ENCODE measurements at places on chromosomes 11 and 22.

- DNase-seq, result no peak
Measured at GRCh38 chr22:26399289-26399688, 29.8 kb upstream of the ASPHD2 start.

DNA sequence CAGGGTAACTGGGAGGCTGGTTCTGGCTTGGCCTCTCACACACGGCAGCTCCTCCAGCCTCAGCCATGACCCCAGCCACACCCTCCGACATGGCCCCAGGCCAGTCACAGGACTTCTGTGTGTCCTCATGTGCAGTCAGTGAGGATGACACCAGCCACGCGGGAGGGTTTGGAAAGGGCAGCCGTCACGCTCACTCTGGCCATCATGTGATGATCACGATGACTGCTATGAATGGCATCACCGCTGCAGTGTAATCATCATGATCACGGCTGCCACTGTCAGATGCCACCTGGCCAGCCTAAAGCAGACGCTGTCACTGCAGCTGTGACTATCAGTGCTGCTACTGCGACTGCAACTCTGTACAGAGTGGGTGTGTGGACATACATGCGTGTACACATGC, 640.9 kb downstream of the BRD1 start:
- DNase-seq, result no peak

DNA sequence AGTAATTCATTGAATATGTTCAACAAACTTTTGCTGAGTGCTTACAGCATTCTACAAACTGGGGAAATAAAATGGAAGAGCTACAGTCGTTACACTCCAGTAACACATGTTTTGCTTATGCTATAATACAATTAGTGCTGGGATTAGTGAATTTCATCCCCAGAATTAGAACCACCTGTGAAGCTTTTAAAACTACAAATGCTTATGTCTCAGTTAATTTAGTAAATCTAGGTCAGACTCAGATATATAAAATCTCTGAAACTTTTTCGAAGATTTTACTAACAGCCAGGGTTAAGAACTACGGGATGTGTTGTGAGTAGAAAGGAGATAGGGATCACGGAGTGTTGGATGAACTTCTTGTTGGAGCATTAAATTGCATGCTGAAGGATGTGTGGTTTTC, 33.7 kb upstream of the EED start:
- no peak for DNase-seq

GRCh38 chr22:43262990-43263644, 76.2 kb upstream of the TTLL12 start:
- peak; percentile 71 for DNase-seq

DNA sequence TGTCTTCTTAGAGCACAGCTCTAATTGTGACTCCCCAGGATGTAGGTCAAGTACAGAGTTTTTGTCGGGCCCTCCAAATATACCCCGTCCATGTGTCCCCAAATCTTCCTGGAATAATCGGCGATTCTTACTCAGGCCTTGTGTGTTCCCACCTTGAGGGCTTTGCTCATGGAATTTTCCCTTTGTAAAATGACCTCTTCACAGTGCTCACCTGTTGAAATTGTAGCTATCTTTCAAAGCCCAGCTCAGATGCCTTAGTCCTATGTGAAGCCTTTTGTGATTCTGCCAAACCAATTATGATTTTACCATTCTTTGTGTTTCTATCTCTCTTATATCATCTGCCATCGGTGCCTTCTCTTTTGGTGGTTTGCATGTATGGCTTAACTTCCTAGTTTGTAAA, 30.1 kb upstream of the RAG2 start:
- DNase-seq, result peak; percentile 17

- DNase-seq, result peak; percentile 59
Measured at GRCh38 chr11:47705721-47706120, 9.4 kb downstream of the AGBL2 start.

GRCh38 chr11:106727256-106727655, 291.0 kb downstream of the GUCY1A2 start:
- no peak for DNase-seq

DNA sequence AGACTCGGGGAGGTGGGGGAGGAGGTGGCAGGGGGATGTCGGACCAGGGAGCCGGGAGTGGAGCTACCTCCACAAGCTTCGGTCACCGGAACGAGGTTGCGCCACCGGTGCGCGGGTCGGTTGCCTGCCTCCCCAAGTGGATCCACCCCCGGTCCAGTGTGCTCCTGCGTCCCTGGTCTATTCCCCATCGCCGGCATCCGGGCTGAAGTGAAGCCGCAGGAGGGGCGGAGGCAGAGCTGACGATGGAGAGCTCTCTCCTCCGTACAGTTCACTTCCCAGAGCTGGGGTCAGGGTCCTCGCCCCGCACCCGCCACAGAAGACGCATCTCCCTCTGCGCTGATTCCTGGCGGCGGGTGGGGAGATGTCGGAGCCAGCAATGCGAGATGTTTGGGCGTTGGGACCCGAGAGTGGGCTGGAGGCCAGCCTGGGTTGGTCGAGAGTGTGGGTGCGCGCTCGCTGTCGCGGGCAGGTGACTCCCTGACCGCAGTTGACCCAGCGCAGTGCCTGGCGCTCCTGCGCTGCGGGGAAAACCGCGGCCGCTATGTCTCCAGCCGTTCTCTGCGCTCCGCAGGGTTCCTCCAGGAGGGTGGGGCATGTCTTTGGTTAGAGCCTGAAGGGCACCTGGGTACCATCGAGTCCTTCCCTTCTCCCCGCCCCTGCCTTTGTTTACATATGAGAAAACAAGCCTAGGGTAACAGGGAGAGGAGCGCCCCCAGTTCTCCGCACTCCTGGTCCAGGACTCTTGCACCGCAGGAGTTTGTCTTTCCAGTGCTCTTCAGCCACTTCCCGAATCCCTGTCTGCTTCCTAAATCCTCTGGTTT, 1.7 kb downstream of the C11orf96 start:
- DNase-seq, result no peak

DNA sequence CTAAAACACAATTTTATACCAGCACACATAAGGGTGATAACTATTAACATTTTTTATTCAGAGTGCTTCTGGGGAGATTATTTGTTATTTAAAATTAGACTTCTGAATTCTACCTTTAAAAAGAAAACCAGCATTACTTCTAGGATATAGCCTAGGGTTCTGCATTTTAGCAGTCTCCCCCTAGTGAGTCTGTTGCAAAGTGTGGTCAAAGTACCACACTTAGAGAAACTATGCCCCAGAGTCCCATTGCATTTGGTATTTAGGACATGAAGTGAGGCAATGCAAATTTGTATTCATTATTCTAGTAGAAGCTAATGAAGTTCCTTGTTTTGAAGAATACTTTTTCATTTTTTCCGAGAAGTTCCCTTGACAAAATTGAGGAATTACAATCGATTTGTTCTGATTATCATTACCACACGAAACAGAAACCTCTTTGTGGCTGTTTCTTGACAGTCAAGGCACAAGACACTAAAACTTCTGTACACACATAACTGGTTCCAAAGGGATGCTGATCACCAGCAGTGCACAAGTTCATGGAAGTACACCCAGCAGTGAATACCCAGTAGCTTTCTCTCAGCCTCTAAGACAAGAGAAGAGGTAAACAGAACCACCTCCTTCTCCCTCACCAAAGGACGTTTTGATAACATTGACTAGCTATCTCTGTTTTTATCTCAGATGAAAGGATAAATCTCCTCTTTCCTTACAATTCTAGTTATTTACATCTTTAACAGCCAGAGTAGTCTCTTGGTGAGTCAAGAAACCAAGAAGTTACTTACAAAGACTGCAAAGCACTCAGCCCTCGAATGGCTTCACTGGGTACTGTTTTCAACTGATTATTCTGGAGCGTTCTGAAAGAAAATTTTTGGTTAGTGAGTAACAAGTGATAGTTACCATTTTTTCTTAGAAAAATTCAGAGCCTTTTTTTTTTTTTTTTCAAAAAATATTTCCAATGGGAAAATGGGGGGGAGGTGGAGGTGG, 27.6 kb upstream of the CCDC34 start:
- no peak for DNase-seq

DNA sequence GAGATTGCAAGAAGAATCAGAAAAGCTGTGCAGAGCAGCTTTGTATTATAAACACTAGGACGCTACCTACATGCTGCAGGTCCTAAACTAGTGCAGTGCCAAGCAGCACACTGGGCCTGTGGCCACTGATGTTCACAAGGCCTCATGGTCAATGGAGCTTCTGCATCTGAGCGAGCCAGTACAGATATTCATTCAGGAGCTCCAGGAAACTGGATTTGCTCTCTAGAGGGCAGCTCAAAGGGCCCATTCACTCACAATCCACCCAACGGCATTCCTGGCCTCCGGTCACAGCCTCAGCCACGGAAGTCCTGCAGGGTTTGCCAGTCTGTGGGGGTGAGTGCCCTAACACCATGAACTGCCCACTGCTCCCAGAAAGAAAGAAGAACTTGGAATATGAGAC, 5.8 kb upstream of the TBC1D10A start:
- DNase-seq, result no peak

- DNase-seq, result no peak
Measured at GRCh38 chr11:27700351-27701301, at the start of gene BDNF. BDNF (minus strand) TSS chr11:27700455; CDS start chr11:27658564, 41,891 bp downstream.

DNA sequence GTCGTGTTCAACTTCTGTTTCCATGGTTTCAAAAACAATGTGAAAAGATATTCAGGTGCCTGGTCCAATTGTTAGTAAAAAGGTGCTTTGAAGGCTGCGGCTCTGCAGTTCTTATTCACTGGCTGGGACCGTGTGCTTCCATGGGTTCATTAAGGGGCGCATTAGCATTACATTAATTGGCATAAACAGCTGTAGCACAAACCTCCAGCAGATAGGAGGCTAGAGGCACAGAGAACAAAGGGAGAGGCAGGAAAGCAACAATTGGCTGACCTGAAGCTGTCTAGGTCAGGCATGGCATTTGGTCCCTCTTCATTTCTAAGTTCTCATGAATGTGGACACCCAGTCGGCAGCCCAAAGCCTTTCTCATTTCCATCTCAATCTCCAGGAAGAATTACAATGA, 16.6 kb downstream of the PAK1 start:
- no peak for DNase-seq

GRCh38 chr11:18365741-18366140, 28.6 kb upstream of the LDHA start:
- DNase-seq, result peak; percentile 35

DNA sequence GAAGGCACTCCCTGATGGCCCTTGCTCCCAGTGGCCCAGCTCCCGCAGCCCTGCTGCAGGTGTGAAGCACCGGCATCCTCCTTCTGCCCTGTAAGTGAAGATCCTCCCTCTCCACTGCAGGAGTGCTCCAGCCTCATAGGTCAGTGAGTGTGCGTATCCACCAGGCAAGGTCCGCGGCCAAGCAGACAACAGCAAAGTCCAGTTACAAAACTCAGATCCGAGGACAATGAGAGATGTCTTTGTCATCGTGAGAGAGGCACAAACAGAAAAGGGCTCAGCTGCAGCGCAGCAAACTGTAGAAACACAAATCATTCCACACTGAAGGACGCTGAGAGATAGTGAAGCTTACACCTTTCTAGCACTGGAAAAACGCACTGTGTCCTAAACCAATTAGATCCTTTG, 46.1 kb downstream of the MYH9 start:
- no peak for DNase-seq

DNA sequence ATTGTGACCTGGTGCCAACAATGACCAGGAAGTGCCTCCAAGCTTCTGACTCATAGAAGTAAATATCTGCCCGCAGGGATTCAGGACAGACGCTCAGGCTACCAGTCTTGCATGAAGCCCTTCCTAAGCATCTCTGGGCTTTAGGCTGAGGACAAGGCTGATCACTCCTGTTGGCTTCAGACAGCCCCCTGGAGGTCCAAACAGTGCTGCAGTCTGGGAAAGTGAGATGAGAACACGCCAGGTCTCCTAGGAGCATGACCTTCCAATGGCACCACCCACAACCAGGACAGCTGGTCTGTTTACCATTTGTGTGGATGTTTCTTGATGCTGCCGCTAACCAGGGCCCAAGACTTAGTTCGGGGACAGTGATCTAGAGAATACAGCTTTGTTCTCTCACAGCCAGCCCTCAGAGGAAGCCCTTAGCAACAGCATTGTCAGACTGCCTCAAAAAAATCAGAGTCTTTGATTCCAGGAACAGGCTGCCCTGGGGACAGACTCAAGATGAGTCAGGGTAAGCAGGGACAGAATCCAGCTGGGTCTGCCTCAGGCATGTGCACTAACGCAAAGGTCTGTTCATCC, 111.2 kb downstream of the ZNF280B start:
- no peak for DNase-seq

- no peak for DNase-seq
Measured at GRCh38 chr11:1651411-1651980, 21.9 kb downstream of the KRTAP5-5 start.

Data from hematopoietic multipotent progenitor cell treated with erythropoietin and hydrocortisone succinate and interleukin-3 and kit ligand, for 6 days (in vitro differentiated cells).